ENCODE measurements at places on chromosomes 3 and 15. TPM values are rescaled to one million over a fixed set of nuclear protein-coding genes. Genes with fewer than 3 reads are reported as not detected.

GRCh38 chr15:94451466-94451865 lies 220.1 kb downstream of the MCTP2 start:
- DNase-seq: no peak

- no peak for DNase-seq
These were observed 28.8 kb upstream of the TMEM115 start for GRCh38 chr3:50388016-50388719.

- no peak for DNase-seq
These were observed 206.8 kb upstream of the TGFBR2 start for GRCh38 chr3:30399394-30400181.

DNA sequence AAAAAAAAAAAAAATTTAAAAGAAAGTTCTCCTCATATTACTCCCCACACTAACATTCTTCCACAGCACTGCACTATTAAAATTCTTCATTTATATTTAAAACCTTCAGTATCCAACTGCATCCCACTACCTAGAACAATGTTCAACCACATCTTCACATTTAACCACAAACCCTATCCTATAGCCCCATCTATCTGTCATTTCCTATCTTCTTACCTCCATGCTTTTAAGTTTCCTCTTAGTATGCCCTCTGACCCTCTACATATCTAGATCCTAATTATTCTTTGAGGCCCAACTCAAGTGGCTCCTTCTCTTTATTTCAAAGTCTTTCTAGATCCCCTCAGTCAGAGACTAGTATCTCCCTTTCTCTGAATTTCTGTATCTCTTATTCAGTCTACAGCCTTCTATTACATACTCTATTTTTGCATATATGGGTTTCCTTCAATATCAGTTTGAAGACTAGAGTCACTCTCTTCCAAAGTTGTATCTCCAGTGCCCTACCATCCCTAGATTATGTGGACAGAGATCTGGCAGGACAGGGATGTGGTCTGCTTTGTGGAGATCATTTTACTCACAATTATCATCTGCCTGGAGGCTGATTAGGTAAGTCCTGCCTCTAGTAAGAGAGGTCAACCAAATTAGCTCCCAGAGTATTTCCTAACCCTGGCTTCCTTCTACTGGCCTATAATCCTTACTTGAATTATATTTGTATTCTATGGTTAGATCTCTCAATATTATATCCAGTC lies 1.4 kb downstream of the CIAO2A start:
- no peak for DNase-seq

DNA sequence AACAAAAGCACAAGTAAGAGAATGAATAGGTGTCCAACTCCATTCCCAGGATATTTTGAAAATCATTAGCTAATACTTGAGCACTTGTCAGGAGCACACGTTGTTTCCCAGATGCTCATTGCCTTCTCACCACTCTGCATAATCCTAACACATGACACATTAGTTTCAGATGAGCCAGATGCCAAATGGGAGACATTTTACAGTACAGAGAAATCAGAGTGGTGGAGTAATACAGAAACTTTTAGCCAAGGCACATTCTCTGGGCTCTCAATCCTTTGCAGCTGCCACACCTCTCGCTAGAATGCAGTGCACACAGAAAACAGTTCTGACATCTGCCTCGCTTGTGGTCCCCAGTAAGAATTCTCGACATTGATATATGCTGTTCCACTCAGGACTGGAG lies 76.6 kb downstream of the P3H2 start:
- DNase-seq: no peak

DNA sequence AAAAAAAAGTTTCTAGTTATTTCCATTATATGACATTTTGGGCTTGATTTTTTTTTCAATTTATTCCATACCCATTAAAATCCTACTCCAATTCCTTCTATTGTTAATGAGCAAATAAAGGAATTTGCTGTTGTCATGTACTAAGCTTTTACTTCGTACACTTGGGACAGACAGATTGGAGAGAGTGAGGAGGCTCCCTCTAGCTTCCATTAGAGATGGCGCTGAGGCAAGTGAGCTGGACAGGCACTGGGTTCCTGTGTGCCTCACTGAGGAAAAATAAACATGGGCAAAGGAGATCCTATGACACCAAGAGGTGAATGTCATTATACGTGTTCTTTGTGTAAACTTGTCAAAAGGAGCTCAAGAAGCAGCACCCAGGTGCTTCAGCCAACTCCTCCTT lies 441.1 kb upstream of the MDFIC2 start:
- DNase-seq: no peak

- no peak for DNase-seq
These were observed 65.5 kb upstream of the TJP1 start for GRCh38 chr15:29887721-29888120.

GRCh38 chr3:13420045-13420830 lies at the start of gene NUP210:
Gene NUP210, minus strand, starts transcription at chr3:13420322. Its CDS starts 96 bp downstream, at chr3:13420226.
- DNase-seq: no peak

DNA sequence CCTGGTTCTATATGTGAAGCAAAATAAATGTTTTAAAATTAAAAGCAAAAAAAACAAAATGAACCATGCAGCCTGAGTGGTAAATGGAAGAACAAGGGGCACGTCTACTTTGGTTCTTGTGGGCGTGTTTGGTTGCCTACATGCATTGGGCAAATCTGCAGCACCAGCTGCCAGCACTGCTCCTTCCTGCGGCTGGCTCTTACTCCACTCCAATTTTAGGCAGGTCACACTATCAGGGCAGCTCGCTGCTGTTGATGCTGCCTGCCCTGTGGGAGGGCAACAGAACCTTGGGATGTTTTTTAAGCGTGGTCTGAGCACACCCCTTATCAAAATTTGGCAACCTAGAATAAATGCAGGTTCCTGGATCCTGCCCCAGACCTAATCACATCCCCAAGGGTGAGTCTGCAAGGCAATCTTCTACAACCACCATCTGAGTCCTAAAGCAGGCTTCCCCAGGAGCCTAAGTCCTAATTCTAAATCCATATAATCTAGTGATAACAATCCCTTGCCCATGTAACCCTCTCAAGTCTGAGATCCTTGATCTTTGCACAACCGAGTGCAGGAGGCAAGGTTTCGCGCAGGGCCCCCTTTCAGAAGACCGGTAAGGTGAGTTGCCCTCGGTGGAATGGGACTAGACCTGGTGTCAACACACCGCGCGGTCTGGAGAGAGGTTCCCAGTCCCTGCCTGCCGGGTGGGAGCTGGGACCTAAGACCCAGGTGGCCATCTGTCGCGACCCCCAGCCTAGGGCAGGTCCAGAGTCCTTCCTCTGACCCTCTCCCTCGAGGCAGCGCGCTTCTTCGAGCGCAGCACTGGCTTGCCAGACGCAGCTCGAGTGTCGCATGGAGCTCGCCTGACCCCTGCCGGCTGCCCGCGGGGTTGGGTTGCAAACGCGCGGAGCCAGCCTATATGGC lies 15.9 kb downstream of the IVD start:
- DNase-seq: no peak

- DNase-seq: peak; percentile 93
These were observed 88.1 kb downstream of the DHX30 start for GRCh38 chr3:47890828-47891612.

- DNase-seq: no peak
These were observed 519.7 kb downstream of the FGF12 start for GRCh38 chr3:192207651-192208050.

DNA sequence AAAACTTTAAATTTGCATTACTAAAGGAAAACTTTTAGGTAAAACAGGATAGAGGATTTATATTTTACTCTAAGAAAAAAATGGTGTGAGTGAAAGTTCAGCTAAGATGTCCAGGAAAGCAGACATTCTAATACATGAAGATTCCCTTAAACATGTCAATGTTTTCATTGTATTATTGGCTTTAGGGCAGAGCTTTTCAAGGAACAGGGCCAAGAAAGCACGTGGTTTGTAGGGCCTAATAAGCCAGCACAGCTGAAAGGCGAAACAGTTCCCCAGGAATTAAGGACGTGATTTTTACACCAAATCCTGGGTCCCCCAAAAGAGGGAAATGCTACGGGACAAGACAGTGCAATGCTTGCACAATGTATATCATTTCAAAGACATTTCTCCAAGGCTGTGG lies 48.6 kb upstream of the MKRN3 start:
- DNase-seq: no peak

The HACL1 gene
- 8.1 TPM for total RNA-seq

The HYAL1 gene
- 17.7 TPM for total RNA-seq

The GTF2A2 gene
- 36.8 TPM for total RNA-seq

The TSC22D2 gene
- 35.6 TPM for total RNA-seq
